ENCODE measurements at places on chromosomes 6 and 20.

DNA sequence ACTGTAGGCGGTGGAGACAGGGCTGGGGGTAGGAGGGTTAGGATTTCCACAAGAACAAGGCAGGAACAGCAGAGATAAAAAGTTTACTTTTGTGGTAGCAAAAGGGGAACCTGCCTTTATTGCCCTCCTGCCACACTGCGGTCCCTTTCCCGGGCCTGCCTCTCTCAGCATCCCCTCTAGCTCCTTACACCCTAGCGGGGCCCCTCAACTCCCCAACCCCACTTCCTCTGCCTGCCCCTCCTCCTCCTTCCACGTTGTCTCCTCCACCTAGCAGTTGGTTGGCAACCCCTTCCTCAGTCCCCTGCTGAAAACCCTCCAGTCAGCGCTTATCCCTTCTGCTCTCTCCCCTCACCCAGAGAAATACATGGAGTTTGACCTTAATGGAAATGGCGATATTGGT, 714 bp downstream of the AIF1 start:
- DNase-seq, result no peak

DNA sequence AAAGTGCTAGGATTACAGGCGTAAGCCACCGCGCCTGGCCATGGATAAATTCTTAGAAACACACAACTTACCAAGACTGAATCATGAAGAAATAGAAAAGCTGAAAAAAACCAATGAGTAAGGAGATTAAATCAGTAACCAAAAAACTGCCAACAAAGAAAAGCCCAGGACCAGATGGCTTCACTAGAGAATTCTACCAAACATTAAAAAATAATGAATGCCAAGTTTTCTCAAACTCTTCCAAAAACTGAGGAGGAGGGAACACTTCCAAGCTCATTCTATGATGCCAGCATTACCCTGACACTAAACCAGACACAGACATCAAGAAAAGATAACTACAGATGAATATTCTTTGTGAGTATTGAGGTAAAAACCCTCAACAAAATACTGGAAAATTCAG, 44.3 kb downstream of the USP49 start:
- DNase-seq, result no peak

- no peak for DNase-seq
These were observed 3.2 kb upstream of the CHD6 start for GRCh38 chr20:41621421-41621820.

DNA sequence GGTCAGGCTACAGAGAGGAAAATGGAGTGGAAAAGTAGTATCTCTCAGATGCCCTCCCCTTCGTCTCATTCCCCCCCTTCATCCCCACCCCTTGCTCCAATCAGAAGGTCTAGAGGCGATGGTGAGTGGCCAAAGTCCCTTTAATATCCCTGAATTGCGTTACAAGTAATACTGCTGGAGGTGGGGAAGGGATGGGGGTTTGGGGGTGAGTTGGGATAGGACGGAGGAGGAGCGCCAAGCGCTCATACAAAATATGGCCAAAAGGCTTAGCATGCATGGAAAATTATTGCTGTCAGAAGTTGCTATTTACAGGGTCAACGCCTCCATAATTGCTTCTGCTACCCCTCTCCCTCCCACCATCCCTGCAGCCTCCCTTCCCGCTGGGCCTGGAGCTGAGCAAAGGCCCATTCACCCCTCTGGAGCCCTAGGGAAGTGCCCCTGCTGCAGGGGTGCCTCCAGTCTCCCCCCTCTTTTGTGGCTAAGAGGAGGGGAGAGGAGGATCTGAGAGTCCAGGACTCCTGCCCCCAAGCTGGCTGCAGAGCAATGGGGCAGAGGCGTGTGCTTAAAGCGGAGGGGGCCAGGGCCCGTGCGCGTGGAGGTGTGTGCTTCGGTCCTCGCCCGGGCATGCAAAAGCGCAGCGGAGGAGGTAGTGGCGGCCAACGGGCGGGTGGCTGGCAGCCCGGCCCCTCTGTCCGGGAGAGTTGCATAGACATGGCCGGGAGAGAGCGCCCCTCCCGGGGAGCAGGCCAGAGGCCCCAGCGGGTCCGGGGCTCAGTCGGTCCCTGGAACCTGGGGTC, 8.7 kb upstream of the SRXN1 start:
- no peak for DNase-seq

- DNase-seq, result no peak
These were observed 295.6 kb downstream of the MAFB start for GRCh38 chr20:40393197-40394079.

GRCh38 chr6:170174124-170174770, 116.6 kb downstream of the DLL1 start:
- DNase-seq, result no peak

- no peak for DNase-seq
These were observed 11.8 kb downstream of the SRC start for GRCh38 chr20:37357481-37358365.

GRCh38 chr6:113680301-113680700, 176.8 kb upstream of the MARCKS start:
- no peak for DNase-seq

DNA sequence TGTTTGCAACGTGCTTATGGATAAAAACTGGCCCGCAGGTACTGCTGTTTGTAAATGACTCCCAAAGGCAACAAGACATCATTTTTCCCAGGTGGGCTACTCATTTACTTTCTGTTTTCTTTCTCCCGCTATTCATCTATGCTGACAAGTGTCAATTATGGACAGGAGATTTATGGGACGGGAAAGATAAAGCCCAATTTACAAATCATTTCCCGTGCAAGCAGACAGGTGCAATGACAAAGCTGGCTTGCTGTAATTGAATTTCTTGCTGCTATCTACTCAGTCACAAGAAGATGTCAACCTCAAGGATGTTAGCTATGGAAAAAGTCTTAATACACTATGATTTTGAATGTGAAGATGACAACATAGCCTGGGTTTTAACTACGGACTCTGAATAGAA, 125.5 kb downstream of the EPHA7 start:
- no peak for DNase-seq

DNA sequence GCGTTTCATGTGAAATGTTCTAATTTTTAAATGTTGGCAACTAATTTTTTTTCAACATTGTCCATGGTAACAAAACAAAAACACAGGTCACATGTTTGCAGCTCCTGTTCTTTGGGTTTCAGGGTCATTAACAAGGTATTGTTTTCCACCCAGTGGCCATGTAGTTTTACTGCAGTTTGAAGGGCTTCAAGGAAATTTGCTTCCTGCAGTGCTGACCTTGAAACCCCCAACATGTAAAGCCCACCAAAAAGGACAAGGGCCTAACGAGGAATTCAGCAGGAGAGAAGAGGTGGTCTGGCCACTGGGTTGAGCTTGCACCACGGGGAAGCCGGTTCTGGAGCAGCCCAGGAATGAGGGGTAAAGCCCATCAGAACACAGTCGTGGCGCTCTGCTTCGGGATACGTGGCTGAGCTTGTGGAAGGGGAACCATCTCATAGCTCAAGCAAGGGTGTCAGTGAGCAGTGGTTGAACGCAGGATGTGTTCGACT, 13.9 kb upstream of the KLHL31 start:
- DNase-seq, result no peak

GRCh38 chr6:27128311-27129094, 119.0 kb upstream of the PRSS16 start:
- DNase-seq, result no peak

DNA sequence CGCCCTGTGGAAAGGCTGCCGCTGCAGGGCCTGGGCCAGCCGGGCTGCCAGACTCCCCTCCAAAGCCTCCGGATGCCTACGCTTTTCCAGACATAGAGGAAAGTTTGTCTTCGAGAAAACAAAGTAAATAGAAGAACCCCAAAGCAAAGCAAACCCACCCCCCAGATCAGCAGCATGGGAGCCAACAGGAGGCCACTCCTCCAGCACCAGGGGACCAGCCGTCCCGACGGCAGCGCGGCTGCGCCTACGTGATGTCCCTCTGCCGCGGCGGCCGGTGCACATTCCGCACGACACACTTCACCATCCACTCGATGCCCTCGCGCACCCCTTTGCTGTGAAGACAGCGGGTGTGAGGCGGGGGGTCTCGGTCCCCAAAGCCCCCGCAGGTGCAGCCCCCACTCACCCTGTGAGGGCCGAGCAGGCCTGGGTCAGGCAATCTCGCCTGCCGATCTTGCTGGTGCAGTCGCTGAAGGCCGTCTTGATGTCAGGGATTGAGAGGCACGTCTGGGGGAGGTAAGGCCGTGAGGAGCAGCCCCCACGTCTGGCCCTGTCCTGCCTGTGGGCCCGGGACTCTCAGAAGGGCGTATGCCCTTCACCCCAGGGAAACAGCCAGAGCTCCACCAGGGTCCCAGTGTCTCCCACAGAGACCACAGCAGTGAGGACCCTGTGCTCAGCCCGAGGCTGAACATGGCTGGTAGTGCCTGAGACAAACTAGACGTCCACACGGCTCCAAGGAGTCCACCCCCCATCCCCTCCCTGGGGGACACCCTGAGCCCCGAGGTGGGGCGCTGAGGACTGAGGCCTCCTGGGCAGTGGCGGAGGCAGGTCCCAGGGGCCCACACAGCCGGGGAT, 4.0 kb downstream of the TNFRSF6B start:
- DNase-seq, result no peak

GRCh38 chr6:7411328-7411727, 21.7 kb downstream of the RIOK1 start:
- DNase-seq, result no peak

GRCh38 chr20:59569305-59569704, 35.0 kb upstream of the PHACTR3 start:
- no peak for DNase-seq

- no peak for DNase-seq
These were observed 15.5 kb upstream of the GSTA3 start for GRCh38 chr6:52925042-52925441.

GRCh38 chr6:137056121-137056880, 11.5 kb upstream of the IL20RA start:
- no peak for DNase-seq

- DNase-seq, result no peak
These were observed 220.8 kb upstream of the THEMIS start for GRCh38 chr6:128121610-128122009.

DNA sequence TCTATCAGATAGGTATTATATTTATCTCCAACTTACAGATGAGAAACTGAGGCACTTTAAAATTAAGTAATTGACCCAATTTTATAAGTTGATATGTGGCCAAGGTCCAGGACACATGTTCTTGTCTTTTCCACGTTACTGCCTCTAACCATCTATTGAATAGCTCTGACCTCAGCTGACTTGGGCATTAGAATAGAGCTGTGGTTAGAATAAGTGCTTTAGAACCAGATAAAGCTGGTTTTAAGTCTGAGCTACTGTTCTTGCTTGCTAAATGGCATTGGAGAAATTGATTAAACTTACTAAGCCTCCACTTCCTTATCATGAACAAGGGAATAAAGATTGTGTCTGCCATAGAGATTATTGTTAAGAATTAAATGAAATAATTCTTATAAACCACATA, 147.8 kb upstream of the DTNBP1 start:
- DNase-seq, result no peak

DNA sequence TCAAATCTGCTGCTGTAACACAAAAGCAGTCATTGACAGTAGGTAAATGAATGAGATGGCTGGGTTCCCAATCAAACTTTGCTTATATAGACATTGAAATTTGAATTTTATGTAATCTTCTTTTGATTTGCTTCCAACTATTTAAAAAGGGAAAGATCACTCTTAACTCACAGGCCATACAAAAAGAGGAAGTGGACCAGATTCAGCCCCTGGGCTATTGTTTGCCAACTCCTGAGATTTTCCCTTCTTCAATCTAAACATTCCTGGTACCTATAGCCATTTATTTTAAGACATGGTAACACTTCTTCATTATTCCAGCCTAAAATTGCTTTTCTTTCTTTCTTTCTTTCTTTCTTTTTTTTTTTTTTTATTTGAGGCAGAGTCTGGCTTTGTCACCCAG, 260.6 kb downstream of the TFAP2A start:
- no peak for DNase-seq

DNA sequence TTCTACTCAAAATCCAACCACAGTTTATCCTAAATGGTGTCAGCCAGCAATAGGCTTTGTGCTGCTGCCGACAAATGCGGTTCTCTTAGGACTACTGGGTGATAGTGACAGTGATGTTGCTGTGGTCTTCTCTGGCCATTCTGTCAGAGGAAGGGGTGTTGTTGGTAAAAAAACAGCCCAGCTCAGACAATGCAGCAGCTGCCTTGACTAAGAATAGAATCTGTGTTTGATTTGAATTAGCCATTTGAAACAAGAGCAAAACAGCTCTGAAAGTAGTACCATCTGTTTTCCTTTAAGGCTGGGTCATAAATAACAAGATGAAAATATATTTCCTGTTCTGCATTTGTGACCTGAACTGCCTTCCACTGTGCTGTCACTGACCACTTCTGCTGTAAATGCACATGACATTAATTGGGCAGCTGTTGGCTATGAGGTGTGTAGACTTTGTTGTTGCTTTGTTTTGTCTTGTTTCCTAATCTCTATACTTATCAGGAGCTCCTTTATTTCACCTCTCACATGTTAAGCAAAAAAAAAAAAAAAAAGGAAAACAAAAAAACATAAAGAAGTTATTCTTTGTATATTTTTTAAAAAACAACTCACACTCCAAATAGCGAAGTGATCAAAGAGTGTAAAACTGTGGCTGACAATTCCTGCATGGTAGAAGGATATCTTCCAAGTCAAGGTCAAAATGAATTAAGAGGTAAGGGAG, 497.8 kb upstream of the ARID1B start:
- DNase-seq, result no peak

- no peak for DNase-seq
These were observed 104.5 kb upstream of the RNF217 start for GRCh38 chr6:124857746-124858145.

DNA sequence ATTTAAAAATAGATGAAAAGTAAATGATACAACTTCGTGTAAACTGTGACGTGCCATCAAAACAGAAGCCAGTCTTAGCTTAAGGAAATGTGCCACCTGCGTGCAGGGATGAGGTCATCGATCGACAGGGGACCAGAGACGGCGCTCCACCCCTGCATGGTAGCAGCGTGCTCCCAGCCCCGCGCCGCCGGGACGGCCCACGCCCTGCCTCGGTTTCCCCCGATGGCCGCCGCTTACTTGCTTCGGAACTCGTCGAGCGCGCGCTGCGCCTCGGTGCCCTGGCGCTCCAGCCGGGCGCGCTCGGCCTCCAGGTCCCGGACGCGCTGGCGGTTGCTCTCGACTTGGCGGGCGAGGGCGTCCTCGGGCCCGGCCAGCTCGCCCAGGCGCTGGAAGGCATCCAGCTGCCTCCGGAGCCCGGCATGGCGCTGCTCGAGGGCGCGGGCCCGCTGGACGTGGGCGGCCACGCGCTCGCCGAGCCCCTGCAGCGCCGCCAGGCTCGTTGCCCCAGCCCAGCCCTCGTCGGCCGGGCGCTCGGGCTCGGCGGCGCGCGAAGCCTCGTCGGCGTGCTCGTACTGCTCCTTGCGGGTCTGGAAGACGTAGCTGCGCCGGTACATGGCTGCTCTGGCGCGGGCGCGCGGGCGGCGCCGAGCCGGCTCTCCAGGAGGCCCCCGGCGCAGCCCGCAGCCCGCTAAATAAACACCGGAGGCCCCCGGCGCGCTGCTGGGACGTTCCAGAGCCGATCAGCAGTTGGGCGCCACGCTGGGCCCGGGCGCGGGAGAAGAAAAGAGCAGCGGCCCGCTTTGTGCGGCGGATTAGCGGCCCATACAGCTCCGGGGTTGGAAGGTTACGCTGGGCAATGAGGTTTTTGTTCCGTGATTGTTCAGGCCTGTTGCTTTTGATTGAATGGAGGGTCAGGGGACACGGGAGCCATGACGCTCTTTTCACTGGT, at the start of gene BFSP1:
Gene BFSP1, minus strand, starts transcription at position 664 of the 949 bp plus-strand sequence. Its CDS starts 50 bp downstream, at position 614.
- peak; percentile 69 for DNase-seq

All from neural crest cell (in vitro differentiated cells).